ENCODE measurements at places on chromosomes 11 and 22.

DNA sequence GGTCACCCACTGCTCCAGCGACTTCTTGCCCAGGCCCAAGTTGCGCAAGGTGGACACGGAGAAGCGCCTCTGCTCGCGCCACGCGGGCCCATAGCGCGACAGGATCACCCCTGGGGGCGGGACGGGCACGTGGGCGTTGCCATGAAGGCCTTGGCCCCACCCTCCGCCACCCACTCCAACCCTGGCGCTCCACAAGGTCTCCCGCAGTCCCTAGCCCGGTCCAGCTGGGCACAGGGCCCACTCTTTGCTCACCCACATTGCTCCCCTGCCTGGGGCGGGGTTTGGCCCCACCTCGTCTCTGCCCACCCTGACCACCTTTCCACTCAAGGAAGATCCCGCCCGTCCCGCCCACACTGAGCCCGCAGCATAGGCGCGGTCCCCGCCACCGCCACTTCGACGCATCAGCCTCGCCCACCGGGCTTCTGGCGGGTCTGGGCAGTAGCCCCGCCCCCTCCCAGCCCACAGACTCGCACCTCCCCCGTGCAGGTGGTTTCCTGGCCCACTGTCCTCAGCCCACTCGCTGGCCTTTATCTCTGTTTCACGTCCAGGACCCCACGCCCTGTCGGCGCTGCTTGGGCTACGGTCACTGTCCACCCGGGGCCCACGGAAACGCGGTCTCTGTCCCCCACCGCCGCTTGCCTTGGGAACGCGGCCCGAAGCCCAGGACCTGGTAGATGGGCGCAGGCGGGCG lies 12.3 kb upstream of the CYP2D6 start:
- DNase-seq, result no peak

DNA sequence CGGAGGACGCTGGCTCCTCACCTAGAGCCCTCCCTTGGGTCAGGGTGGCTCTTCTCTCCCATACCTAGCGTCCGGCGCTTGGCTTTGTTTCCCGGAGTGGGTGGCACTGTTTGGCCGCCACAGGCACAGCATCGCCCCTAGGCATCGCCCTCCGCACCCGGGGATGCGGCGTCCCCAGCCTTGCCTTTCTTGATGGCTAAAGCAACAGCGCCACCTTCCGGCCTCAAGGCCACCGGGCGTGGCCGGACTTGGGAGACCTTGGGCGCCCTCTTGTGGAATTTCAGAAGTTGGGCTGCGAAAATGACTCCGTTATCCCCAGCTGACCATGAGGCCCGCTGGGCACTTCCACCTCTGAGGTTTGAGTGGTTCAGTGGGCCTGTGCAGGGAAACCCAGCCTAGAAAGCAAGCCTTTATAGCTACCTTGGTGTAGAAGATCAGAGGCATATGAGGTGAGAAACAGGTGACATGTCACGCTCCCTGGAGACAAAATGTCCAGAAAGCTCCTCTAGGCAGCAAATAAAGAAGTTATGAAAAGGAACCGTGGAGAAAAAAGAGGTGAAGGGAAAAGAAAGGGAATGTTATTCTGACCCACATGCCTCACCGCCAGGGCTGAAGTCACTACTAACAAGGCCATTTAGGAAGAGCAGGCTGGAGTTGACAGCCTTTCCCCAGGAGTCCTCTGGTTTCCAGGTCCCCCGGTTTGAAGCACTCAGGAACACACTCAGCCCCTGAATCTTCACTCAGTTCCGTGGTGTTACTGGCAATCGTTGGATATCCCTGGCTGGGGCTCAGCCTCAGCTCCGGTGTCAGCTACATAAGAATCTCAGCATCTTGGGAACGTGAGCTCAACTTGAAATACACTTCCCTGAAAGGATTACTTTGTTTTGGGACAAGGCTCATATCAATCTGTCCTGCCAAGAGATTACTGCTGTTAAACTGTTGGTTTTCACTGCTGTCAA lies 54.1 kb downstream of the SNX19 start:
- peak; percentile 91 for DNase-seq

DNA sequence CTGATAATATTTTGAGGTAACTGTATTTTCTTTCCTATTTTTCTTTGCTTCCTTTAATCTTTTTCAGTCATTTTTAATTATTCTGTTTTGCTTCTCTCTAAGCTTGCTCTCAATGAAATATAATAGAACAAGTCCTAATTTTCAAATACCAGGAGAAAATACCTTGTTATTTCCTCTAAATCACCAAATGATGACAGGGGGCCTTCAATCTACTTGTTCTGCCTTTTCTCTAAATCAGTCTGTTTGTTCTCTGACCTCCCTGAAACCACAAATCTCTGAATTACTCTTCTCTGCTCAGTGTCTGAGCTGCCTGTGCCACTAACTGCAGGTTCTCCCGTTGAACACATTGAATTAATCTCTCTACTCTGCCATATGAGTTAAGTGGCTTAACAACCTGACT lies 286.2 kb downstream of the C11orf87 start:
- no peak for DNase-seq

DNA sequence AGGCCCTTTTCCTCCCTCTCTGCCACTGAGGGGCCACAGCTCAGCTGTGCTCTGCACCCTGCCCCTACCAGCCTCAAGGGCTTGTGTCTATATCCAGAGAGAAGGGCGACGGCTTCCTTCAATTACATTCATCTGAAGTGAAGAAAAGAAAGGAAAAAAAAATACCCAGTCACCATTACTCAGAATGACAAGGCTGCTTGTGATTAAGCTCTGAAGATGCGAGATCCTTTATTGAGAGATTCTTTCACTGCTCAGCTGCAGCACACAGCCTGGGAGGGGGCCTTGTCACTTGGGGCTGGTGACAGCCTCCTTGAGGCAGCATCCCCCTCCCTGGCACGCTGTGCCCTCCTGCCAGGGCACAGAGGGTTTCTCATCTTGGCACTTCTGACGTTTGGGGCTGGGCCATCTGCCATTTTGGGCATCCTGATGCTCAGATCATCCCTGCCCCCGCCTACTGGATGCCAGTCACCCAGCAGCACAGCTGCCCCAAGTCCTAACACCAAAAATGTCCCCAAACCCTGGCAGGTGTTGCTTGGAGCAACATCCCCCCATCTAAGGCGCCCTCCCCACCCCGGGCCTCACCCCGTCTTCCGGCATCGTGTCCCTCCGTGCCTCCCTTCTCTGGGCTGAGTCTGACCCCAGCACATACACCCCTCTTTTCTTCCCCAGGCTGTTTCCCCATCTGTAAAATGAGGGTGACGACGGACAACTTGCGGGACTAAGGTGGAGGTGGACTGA lies 1394.7 kb downstream of the BRD1 start:
- DNase-seq, result no peak

DNA sequence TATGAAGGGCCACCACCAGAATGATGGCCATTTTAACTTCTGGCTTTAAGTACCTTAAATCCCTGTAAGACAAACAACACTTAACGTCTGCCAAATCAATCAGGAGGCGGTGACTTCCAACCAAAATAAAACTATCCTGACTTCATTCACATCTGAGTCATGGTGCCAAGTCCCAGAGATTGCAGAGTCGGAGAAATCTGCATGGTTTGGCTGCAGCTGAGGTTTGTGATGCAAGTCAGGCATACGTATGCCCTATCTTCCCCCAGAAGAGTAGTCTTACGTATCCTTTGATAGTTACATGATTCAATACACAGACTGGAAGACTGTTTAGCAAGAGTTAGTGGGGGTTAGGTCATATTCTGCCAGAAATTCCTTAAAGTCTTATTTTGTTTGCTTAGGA lies 1.7 kb upstream of the GAB2 start:
- no peak for DNase-seq

DNA sequence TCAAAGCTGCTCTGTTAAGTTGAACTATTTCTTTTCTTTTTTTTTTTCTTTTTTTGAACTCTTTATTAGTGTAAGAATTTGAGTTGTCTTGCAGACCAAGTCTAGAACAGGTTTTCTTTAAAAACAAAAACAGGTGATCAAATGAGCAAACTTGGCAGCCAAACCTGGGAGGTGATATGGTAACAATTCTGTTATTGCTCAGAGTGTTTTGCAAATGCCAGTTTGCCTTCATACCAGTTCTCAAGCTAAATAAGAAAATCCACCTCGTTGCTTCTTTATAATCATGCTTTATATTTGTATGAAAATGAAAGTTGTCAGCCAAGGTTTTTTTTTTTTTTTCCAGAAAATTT lies 76.9 kb downstream of the DEPDC5 start:
- DNase-seq, result no peak

DNA sequence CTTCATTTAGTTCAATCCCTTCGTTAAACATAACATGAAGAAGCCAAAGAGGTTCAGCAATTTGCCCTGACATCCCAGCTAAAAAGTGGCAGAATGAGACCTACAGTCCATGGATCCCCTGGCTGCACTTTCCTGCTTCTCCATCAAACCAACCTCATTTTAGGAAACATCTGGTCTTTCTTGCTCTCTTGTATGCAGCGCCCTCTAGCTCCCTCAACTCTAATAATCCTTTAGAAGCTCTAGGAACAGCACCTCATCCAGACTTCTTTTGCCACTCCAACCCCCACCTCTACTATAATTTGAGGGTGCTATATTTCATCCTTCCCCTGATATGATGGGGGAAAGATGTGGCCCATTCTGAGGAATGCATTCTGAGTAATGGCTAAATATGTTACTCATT lies 7.4 kb downstream of the CNTF start:
- DNase-seq, result no peak

DNA sequence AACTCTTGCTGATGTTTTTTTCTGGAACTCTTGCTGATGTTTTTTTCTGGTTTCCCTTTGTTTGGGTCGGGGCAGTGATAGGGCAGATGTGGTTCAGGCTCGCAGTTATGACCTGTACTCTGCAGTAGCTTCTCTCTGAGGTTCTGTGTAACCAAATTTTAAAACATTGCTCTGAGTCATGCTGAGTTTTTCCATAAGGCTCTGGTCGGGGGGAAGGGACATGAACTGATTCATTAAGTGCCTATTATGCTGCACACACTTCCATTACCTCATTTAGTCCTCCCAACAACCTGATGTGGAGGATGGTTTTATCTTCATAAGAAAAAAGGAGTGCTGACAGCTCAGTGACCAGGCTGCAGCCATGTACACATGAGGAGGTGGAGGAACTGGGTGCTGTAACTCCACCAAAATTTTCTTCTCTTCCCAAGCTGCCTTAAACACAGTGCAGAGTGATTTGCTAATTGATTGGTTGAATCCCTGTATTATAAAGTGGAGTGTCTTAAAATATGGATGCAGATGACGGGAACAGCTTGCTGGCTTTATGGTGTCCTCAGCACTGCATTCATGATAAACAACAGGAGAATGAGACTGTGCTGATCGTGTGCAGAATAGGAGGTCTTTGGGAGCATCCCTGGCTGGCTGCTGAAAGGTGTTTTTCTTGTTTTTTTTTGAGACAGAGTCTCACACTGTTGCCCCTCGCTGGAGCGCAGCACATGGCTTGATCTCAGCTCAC lies 19.1 kb downstream of the TNRC6B start:
- DNase-seq, result no peak

All from KG1 (cell line).